CD4-positive, alpha-beta memory T cell (primary cell): ENCODE measurements at places on chromosomes 4 and X. TPM values are rescaled to one million over a fixed set of nuclear protein-coding genes. Genes with fewer than 3 reads are reported as not detected.

GRCh38 chr4:181301735-181302710 is 941.2 kb upstream of the TENM3 start:
- no peak overlapping the region for H3K27ac ChIP-seq
- DNase-seq, result no peak
- H3K27me3 ChIP-seq, result no peaks in the 10 kb centered on the region
- H3K4me3 ChIP-seq, result no peak overlapping the region
- no peaks in the 10 kb centered on the region for H3K4me1 ChIP-seq
- H3K36me3 ChIP-seq, result no peaks in the 10 kb centered on the region

DNA sequence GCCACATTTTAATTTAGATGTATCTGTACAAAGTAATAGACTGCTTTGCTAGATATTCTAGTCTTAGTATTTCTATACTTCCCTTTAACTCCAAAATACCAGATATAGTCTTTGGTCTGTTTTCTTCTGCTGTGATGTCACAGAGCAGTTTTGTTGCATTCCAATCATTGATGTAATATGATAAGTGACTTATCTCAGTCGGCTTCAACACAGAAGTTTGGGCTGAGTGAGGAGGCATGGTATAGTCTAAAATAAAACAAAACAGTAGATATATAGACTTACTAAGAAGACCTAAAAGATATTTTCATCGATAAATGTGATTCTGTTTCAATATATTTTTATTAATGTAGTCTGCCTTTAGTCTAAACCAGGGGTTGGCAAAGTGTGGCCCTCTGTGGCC is 169.9 kb downstream of the DCK start:
- no peak overlapping the region for H3K4me3 ChIP-seq
- no peak for DNase-seq
- H3K4me1 ChIP-seq, result no peaks in the 10 kb centered on the region
- H3K36me3 ChIP-seq, result no peaks in the 10 kb centered on the region

- H3K27ac ChIP-seq, result no peak overlapping the region
- no peak for DNase-seq
- H3K36me3 ChIP-seq, result no peaks in the 10 kb centered on the region
- no peaks in the 10 kb centered on the region for H3K27me3 ChIP-seq
Observed at GRCh38 chr4:102506523-102506922, 5.4 kb downstream of the NFKB1 start.

GRCh38 chrX:470686-471085 is 84.0 kb upstream of the PPP2R3B start:
- no peak overlapping the region for H3K27ac ChIP-seq
- H3K36me3 ChIP-seq, result no peaks in the 10 kb centered on the region
- H3K4me3 ChIP-seq, result no peak overlapping the region
- no peaks in the 10 kb centered on the region for H3K27me3 ChIP-seq
- no peaks in the 10 kb centered on the region for H3K4me1 ChIP-seq

DNA sequence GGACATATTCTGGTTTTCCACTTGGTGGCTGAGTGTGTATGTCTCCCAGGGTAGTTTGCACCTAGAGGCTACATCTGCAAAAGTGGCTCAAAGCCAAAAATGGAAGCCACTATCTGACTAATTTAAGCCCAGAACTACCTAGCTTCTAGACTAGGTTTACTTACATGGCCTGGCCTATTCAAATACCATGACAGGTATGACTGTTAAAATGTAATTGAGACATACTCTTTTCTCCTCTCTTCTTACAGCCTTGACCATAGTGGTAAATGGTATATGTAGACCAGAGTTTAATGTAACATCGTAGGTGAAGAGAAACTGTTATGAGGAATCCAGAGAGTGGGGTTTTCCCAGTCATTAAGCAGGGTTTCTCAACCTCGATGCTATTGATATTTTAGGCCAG is 2.6 kb upstream of the TRPC5 start:
- H3K4me3 ChIP-seq, result no peak overlapping the region
- H3K36me3 ChIP-seq, result no peaks in the 10 kb centered on the region
- no peak overlapping the region for H3K27ac ChIP-seq

VGLL1 gene
- total RNA-seq, result not detected

NPY5R gene
- total RNA-seq, result not detected

TAF1 gene
- total RNA-seq, result 73.6 TPM

MAGEE1 gene
- total RNA-seq, result 10.5 TPM

NOX1 gene
- not detected for total RNA-seq

CSAG1 gene
- not detected for total RNA-seq

SOX3 gene
- not detected for total RNA-seq

GATA1 gene
- not detected for total RNA-seq
